T-helper 1 cell (primary cell): ENCODE measurements at places on chromosomes 11 and 22.

DNA sequence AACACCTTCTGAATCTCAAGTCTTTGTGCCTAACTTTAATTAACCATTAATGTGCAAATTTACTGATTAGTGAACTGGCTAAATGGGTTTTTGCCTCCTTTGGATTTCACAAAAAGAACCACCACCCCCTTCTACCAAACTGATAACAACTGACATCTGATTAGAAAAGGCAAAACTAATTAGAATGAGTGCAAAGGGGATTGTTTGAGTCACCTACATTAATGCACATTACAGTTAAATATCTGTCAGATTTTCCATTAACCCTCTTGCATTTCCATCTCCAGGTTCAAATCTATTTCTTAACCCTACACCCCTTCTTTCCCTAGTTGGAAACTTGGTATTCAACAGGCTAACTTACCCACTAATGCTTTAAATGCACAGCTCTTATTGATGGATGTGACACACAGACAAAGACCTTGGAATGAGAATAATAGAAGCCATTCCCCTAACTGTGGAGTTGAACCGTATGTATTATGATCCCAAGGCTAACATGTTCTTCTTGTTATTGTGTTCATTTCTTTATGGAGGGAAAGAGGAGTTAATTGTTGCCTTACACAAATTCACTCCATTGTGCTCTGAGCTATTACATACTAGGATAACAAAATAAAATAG lies 161.5 kb upstream of the MTMR2 start:
- no peak for DNase-seq

DNA sequence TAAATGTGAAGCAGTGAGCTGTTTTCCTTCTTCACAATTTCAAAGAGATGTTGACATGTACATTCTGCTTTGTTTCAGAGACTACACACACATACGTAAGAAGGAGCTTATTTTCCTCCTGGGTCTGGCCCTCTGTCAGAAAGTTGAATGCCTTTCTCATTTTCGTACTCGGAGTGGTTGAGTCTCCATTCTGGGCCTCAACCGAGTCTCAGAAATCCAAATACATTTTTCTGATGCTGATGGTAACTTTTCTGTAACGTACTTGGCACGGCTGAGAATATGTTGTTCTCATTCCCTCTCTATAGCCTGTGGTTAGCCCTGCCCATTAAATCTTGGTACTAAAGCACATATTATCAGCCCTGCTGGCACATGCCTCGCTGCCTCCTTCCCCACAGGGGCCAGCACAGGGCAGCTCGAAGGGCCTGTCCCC lies 25.3 kb downstream of the PARVA start:
- no peak for DNase-seq

- DNase-seq, result no peak
Measured at GRCh38 chr11:84564180-84564866, 1062.8 kb downstream of the DLG2 start.

- no peak for DNase-seq
Measured at GRCh38 chr22:27842669-27843431, 41.3 kb upstream of the MN1 start.

DNA sequence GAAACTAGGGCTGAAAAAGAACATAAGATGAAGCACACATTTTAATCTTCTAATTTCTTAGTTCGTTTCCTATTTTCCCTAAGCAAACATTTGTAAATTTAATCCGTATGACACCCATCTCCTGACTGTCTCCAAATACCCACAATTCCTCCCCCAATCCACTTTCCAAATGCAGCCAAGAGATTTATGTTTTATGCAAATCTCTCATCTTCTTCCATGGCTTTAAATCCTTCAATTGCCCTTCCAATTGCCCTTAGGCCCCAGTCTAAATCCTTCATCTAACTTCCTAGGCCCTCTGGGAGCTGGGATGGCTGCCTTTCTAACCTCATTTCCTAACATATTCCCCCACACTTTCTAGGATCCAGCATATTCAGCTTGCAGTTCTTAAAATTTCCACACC lies 18.0 kb upstream of the POU2AF1 start:
- no peak for DNase-seq

- DNase-seq, result no peak
Measured at GRCh38 chr22:50467773-50468440, 6.9 kb downstream of the SBF1 start.

DNA sequence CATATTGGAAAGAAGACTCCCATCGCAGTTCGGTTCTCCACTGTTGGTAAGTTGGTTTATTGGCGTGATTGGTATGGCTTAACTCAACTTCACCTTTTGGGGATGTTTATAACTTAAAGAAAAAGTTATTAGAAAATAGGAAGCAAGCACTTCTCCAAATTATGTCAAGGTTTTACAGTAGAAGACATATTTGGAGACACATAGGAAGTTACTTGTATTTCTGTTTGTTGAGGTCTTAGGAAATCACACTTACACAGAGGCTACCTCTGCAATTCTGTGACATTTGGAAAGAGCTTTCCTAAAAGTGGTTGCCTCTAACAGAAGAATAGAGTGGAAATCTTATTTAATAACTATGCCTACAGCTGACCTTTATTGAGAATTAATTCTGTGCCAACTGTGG lies 12.3 kb downstream of the CAT start:
- no peak for DNase-seq

- no peak for DNase-seq
Measured at GRCh38 chr11:70315716-70316115, 45.2 kb downstream of the PPFIA1 start.

GRCh38 chr11:110311783-110312579 lies 15.6 kb upstream of the RDX start:
- no peak for DNase-seq
